NCI-H446 treated with DMSO at 0.1 percent for 48 hours (cell line): ENCODE measurements at places on chromosomes 5 and 9.

- DNase-seq: no peak
Measured at GRCh38 chr9:113477058-113477457, 13.5 kb downstream of the RGS3 start.

DNA sequence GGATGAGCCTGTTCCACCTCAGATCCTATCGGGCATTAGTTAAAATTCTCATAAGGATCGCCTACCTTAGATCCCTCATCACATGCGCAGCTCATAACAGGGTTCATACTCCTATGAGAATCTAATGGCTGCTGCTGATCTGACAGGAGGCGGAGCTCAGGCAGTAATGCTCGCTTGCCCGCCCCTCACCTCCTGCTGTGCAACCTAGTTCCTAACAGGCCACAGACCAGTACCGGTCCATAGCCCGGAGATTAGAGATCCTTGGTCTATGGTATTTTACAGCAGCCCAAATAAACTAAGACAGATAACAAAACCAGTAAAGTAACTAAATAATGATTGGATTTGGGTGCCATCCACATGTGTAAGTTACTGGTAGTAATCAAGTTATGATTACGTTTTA is 17.5 kb downstream of the GOLPH3 start:
- DNase-seq: no peak

DNA sequence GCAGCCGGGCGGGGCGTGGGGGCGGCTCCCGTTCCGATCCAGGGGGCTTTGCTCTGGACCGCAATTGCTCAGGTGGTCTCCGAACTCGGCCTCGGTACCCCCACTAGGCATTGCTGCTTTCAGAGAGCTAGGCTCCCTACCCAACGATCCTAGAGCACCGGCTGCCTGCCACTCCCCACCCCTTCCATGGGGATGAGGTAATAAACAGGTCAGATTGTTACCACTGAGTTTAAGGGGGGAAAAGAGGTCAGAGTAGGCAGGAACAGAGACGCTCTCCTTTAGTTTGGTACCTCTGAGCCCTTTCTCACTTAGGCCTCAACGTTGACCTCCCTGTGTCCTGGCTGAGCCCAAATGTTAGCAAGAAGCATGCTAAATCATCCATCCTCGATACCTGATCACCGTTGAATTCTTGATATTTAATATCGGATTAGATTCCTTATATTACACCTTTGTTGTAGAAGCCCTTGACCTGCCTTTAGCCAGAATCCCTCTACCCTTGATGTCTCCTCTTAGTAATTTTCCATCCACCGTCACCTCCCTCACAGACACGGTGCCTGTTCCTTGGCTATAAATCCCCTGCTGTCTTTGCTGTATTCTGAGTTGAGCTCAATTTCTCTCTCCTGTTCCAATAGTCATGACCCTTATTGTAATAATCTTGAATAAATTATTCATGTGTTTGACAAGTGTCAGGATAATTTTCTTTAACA is 588 bp upstream of the PLPP1 start:
- no peak for DNase-seq

GRCh38 chr9:117458066-117458465 is 43.2 kb upstream of the ASTN2 start:
- DNase-seq: no peak

DNA sequence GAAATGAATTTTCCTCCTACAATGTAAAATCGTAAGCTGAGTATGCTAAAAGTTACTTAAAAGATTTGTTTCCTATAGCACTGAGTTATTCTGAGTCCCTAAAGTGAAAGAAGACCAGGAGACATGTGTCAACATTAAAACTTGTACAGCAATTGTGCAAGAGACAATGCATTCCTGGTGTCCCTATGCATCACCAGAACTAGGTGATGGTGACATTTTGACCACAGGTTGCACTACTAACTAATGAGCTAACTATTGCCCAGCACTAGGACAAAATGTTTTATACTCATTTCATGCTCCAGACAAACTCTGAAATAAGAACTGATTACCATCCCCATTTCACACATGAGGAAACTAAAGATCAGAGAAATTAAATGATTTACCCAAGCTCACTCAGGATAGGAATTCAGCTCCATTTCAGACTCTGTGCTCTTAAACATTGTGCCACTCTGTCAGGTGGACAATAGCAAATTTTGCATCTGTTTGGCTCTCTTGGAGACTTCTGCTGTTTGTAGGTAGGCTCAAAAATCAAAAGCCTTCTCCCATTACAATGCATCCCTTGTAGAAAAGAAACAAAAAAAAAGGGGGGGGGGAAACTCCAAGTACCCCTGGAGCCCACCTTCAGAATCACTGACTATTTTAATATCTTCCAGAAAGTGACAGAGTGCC is 269.2 kb downstream of the ACTL7B start:
- no peak for DNase-seq

DNA sequence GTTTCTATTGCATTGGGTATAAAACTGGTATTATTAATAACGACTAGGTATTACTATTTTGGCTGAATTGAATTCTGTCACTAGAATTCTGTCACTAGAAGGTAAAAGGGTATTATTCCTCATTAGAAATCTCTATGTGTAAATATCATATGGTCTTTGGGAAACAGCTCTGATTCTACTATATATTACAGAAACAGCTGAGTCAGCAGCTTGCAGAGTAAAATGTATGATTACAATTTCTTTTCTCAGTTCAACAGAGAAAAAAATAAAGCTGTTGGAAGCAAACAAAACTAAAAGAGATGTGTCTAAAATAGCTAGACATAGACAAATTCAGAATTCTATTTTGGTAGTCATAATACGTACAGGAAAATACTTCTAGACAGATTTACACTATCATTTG is 48.5 kb downstream of the HAPLN1 start:
- no peak for DNase-seq

DNA sequence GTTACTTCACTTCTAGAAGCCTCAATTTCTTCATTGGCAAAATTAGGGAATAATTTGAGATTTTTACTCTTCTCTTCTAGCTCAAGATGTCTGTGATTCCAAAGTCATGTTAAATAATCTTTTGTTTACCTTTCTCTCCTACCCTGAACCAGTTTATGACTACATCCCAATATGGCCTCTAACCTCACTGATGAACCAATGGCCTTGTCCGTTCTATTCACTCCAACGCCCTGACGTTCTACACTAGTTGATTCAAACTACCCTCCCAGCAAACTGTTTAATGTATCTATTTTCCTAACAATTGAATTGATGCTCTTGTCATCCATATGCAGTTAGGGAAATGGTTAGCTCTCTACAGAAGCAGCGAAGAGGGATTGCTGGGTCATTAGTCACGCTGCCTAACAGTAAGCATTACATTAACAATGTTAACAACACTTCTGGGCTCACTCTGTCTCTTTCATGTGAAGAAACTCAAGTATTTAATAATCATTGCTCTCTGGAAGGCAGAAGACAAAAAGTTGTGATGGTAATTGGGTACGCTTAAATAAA is 38.0 kb downstream of the RAPGEF1 start:
- no peak for DNase-seq

- no peak for DNase-seq
Measured at GRCh38 chr9:133532937-133533668, 1.4 kb upstream of the ADAMTSL2 start.

- no peak for DNase-seq
Measured at GRCh38 chr5:83701886-83702285, 18.8 kb downstream of the HAPLN1 start.

DNA sequence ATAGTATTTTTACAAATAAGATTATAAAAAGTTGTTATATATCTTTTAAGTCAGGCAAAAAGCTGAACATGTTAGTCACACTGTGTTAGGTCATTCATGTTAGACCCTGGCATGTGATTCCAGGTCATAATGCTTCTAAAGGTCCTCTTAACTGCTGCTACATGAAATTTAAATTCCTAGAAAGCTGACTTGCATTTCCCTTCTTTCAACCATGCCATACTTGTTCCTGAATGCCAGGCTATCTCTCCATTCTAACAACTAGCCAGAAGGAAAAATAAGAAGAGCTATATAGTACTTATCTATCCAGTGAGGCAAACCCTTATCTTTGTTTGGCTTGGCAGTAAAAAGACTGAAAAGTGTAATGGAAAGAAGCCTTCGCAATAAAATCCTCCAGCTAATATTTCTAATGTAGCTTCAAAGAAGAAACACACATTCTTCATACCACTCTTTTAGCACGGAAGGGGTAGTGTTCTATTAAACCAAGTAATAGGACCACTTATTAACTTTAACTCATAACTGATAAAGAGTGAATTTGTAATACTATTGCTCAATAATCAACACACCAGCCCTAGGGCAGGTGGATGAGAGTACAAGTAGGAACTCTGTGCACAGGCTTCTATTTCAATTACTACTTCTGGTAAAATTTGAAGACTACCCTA is 310.2 kb downstream of the PDE4D start:
- no peak for DNase-seq
